ENCODE measurements at places on chromosomes 5 and 9.

- DNase-seq: no peak
Observed at GRCh38 chr9:115939065-115939765, 214.4 kb upstream of the PAPPA start.

GRCh38 chr9:109143881-109144562 lies 23.0 kb downstream of the FRRS1L start:
- DNase-seq: no peak

DNA sequence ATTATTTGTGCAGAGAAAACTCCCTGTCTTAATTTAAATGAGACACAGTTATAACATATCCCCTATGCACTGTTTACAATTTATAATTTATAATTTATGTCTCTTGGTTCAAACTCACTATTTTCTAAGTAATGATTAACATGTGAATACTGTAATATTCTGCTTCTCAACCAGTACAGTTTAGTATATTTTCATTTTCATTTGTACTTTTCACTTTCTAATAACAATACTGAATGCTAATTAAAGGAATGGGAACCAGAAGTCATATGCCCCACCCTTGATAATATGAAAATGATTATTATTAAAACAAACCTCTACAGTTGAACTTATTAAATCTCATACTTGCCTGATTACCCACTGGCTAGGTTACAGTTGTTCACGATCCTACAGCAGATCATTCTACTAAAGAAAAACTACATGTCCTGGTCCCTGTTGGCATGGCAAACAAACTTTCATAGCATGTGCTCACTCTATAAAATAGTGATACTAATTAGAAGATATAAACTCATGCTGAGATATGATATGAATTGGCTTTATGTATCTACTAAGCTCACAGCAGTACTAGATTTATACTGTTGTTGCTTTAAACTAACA lies 66.4 kb downstream of the POU5F2 start:
- DNase-seq: no peak

DNA sequence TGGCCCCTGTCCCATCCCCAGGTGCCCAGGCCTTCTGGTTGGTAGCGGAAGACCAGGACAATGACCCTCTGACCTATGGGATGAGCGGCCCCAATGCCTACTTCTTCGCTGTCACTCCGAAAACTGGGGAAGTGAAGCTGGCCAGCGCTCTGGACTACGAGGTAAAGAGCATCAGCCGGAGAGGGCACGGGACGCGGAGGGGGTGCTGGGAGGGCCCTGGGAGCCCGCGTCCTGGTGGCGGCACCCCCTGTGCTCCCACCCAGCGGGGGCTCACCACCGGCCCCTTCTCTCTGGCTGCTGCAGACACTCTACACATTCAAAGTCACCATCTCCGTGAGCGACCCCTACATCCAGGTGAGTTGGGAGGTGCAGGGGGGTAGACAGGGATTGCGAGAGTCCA lies 19.5 kb downstream of the CDHR2 start:
- no peak for DNase-seq

GRCh38 chr9:81479573-81479972 lies 209.8 kb downstream of the TLE1 start:
- no peak for DNase-seq

GRCh38 chr9:69549310-69550202 lies 122.6 kb downstream of the APBA1 start:
- no peak for DNase-seq

DNA sequence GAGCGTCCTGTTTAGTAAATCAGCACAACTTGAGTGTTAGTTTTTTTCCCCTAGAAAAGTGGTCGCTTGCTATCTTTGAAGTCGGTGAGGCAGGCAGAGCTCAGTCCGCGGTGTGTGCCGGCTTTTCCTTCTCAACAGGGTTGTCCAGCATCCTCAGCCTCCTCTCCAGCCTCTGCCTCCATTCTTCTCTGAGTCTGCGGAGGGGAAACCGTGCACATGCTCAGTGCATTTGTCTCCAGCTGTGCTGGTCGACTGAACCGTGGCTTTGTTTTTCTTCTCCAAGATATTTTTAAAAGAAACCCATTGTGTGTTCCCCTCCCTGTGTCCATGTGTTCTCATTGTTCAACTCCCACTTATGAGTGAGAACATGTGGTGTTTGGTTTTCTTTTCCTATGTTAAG lies 25.3 kb downstream of the FAM240B start:
- DNase-seq: no peak

- no peak for DNase-seq
Observed at GRCh38 chr5:65696892-65697291, 25.0 kb downstream of the SGTB start.

- DNase-seq: no peak
Observed at GRCh38 chr9:114696814-114697544, 15.0 kb upstream of the TEX48 start.

DNA sequence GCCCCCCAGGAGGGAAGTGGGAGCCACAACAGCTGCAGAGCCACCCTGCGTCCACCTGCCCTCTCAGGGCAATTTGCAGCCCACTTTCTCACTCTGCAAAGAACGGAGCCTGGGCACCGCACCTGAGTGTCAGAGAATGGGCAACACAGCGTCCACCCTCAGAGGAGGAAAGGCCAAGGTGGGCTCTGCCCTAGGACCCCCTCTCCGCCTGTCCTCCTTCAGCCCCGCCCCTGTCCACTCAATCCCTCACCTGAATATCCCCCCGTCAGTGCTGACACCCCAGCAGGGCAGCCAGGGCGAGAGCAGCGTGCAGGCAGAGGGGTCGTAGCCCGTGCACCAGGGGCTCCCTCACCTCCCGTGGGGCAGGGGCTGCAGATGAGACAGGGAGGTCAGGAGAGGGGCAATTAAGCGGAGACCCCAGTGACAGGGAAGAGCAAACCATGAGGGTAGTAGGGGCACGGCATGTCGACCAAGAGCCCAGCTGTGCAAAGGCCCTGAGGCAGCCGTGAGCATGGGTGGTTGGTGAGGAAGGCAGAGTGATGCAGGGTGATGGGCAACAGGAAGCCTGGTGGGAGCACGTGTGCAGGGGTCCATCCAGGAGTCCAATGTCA lies 140.3 kb downstream of the OLFM1 start:
- DNase-seq: no peak

- no peak for DNase-seq
Observed at GRCh38 chr5:180908998-180909731, 10.2 kb downstream of the BTNL8 start.

DNA sequence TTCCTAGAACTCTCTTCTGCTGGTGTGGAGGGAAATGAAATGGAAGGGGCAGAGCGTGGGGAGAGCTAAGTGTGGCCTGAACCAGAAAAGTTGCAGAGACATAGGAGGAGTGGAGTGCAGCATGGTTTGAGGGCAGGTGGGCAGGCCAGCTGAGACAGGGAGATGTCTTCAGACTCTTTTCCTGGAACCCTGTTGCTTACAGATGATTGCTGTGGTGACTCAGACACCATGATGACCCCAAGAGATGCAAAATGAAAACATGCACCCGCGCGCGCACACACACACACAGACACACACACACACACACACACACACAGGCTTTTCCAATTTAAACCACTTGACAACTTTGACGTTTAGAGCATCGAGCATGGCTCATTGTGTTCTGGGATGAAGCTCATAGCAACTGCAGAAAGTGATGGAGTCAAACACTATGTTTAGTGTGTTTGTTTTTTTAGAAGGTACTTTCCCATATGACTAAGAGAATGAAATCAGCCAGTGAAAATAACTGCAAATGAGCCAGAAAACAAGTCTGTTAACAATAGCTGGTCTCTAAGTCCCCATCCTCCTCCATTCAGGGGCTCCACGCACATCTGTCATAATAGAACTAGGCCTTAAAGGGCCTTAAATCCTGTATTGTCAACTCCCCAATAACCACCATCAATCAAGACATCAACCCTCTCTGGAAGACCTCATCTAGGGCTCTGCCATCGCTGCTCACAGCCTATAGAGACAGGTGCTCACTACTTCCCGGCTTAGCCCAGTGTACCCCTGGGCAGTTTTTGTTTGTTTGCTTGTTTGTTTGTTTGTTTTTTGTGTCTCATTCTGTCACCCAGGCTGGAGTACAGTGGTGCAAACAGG lies 9.6 kb downstream of the TMOD1 start:
- no peak for DNase-seq

GRCh38 chr5:169945831-169946261 lies 34.4 kb downstream of the INSYN2B start:
- no peak for DNase-seq

DNA sequence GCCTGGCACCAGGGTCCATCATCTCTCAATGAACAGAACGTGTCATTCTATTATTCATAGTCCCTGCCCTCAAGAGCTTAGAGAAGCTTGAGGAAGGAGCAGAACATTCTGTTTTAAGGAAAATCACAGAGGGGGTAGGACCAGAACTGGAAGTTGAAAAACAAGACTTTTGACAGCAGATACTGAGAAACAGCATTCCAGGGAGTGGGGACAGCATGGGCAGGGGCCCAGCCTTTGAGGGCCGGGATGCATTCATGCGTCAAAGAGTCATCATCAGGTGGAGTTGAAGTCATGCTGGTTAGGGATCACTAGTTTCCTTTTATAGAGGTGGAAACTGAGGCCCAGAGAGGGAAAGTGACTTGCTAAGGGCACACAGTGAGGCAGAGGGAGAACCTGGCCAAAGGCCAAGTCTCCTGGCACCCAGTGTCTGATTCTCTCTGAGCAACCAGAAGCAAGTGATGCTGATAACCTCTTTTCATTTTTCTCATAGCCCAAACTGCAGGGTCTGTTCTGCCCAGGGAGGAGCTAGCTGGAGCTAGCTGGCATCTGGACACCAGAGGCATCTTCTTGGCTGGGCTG lies 41.5 kb upstream of the STXBP1 start:
- DNase-seq: no peak

GRCh38 chr9:69885474-69885929 lies 64.9 kb downstream of the CFAP95 start:
- no peak for DNase-seq

DNA sequence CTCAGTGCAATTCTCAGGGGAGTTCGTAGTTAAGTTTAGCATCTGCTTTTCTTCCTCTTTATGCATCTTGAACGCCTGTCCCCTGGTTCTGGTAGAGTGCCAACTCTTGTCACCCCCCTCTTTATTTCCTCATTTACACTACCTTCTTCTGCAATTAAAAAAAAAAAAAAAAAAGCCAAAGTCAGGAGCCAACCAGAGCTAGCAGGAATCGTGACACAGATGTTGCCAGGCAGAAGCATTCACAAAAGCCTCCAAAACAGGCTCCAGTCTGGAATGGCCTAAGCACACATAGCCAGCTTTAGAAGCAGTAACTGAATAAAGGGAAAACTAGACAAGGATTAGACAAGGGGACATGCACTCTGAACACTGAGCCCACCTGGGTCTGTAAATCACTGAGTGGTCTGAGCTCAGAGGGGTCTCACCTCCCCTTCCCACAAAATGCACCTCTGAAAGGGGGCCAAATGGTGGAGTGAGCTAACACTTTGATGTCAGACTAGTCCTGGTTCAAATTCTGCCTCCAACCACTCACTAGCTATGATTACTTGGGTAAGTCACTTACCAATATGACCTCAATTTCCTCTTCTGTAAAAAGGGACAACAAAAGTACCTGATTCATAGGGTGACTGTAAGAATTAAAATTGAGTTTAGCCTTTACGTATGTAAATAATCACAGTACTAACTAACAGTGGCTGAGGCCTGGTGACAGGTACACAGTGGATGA lies 2.0 kb downstream of the CD74 start:
- peak; percentile 19 for DNase-seq

GRCh38 chr9:129866394-129867135 lies 31.3 kb downstream of the USP20 start:
- DNase-seq: no peak

DNA sequence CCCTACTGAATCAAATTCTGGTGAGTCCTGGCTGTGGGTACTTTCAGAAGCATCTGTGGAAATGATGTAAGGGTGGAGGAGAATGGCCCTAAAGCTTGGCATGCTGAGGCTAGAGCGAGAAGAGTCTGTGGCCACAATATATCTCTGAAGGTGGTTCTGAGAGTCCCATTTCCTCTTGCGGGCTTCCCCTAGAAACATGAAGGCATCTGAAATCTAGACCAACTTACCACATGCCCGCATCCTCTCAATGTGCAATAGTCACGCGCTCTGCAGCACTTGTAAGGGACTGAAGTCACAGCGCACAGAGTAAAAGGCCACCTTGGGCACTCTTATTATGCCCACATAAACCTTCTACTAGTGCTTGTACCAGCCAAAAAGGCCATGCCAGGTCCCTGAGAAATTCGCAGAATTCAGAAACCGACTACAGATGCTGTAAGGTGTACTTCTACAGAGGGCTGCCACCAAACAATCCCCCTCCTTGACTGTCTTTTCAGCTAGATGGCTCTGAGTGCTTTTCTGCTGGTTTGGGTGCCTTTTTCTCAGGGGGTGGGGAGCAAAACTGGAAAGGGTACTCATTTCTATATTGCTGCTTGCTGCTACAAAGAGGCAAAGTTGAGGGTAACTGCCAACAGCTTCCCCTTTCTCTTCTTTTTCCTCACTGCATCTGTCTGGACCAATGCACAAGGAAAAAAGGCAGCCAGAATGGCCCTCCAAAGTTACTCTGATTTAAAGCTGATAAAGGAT lies 107.3 kb downstream of the ZDHHC21 start:
- no peak for DNase-seq

DNA sequence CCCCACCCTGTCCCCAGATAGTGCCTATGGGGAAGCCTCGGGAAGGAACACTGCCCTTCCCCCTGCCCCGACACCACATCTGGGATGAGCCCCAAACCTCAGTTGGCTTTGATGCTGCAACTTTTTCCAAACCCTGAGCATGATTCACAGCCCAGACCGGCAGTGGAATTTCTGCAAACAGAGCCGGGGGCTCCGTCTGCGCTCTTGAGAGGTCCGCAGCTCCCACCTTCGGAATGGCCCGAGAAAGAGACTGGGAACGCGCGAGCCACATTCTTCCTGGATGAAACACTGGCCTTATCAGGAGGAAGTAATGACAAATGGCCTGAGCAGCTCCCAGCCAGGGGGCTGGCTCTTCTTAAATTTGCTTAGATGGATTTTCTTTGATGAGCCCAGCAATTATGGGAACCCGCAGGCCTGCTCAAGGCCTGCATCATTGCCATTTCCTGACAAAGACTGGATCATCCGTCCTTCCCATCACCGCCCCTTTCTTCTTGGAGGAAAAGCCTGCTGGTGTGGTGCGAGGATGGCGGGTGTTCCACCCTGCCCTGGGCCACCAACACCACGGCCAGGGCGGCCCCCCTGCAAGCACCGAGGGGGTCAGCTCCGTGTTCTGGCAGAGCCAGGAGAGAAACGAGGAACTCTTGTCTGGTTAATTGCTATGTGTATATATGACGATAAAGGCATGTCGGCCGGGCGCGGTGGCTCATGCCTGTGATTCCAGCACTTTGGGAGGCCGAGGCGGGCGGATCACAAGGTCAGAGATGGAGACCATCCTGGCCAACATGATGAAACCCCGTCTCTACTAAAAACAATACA lies 38.8 kb upstream of the COL5A1 start:
- no peak for DNase-seq

All from NCI-H2081 treated with DMSO at 0.1 percent for 48 hours (cell line).